ENCODE measurements at places on chromosomes 2 and 18.
A peak's percentile ranks its signal among the peaks of the same experiment; 100 is the strongest.

GRCh38 chr2:216619411-216620393 lies 13.5 kb upstream of the IGFBP2 start:
- peaks cover 2% of the 10 kb centered on the region for H3K27me3 ChIP-seq
- H3K36me3 ChIP-seq, result no peaks in the 10 kb centered on the region
- H3K27ac ChIP-seq, result peak overlapping the region; percentile 92
- peak overlapping the region; percentile 37 for H3K4me3 ChIP-seq
- DNase-seq, result peak; percentile 53
- H3K4me1 ChIP-seq, result peaks cover 23% of the 10 kb centered on the region

- no peaks in the 10 kb centered on the region for H3K36me3 ChIP-seq
- DNase-seq, result no peak
- no peak overlapping the region for H3K4me3 ChIP-seq
- H3K27me3 ChIP-seq, result no peaks in the 10 kb centered on the region
- H3K4me1 ChIP-seq, result no peaks in the 10 kb centered on the region
Observed at GRCh38 chr18:8300751-8301410, 308.4 kb upstream of the RAB12 start.

- H3K4me3 ChIP-seq, result no peak overlapping the region
- no peaks in the 10 kb centered on the region for H3K4me1 ChIP-seq
- no peaks in the 10 kb centered on the region for H3K36me3 ChIP-seq
- no peak overlapping the region for H3K27ac ChIP-seq
- no peak for DNase-seq
Observed at GRCh38 chr2:178270338-178270737, 76.0 kb downstream of the OSBPL6 start.

DNA sequence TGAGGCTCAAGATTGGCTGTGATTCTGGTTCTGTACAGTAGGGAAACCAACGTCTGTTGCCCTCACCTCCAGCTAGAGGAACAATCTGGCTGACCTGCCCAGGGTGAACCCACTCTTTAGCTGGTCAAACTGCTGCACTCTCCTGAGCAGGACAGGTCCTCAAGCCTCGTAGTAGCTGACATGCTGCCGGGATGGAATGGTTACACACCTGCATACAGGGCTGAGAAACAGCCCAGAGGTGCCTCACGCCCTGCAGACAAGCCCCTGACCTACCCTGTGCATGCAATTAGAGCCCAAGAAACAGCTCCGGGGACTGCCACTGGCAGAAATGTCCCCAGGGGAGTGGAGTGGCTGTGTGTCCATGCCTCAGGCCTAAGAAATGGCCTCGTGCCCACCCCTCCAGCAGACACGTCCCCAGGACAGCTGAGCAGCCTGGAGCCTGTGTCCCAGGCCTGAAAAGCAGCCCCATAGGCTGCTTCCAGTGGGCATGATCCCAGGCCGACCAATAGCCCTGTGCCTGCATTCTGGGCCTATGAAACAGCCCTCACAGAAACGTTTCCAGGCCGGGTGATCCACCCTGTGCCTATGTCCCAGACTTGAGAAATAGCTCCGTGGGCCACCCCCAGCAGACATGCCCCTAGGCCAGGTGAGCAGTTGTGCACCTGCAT lies 25.4 kb downstream of the BOLL start:
- H3K4me3 ChIP-seq, result no peak overlapping the region
- H3K27ac ChIP-seq, result no peak overlapping the region
- H3K27me3 ChIP-seq, result peaks cover 10% of the 10 kb centered on the region
- H3K36me3 ChIP-seq, result no peaks in the 10 kb centered on the region

DNA sequence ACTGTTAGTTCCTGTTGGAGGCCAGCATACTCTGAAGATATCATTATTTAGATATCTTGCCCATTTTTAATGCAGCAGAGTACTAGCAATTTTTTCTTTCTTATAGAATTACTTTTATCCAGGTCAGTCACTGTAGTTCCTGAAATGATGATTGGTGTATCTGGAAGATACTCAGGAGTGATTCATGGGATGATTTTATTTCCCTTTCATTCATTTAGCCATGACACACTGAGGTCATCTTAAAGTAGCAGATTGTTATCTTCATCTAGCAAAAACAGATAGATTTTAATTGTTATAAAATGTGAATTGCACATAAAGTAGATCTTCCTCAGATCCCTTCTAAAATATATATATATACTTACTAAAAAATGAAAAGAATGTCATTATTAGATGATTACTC lies 109.1 kb downstream of the PIK3C3 start:
- H3K4me3 ChIP-seq, result no peak overlapping the region
- H3K36me3 ChIP-seq, result peaks cover 30% of the 10 kb centered on the region
- no peaks in the 10 kb centered on the region for H3K4me1 ChIP-seq
- DNase-seq, result no peak
- no peak overlapping the region for H3K27ac ChIP-seq

DNA sequence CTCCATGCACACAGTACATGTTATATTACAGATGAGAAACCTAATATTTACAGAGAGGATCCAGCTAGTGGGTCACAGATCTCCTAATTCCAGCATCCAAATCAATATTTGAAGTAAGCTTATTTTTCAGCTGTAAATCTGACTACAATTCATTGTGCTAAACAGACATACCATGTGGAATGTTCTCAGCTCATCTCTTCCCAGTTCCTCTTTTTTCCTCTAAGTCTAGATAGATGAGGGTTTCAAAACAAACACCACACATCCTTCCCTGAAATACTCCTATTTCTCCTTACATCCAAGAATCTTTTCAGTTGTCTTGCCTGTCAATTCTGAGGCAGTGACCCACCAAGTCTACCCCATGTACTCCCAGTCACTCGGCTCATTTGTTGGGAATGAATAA lies 200.7 kb upstream of the PIK3C3 start:
- H3K4me3 ChIP-seq, result no peak overlapping the region
- no peak for DNase-seq

GRCh38 chr2:5594249-5594695 lies 97.9 kb upstream of the SOX11 start:
- H3K27ac ChIP-seq, result no peak overlapping the region
- H3K36me3 ChIP-seq, result no peaks in the 10 kb centered on the region
- no peak for DNase-seq
- no peaks in the 10 kb centered on the region for H3K4me1 ChIP-seq

DNA sequence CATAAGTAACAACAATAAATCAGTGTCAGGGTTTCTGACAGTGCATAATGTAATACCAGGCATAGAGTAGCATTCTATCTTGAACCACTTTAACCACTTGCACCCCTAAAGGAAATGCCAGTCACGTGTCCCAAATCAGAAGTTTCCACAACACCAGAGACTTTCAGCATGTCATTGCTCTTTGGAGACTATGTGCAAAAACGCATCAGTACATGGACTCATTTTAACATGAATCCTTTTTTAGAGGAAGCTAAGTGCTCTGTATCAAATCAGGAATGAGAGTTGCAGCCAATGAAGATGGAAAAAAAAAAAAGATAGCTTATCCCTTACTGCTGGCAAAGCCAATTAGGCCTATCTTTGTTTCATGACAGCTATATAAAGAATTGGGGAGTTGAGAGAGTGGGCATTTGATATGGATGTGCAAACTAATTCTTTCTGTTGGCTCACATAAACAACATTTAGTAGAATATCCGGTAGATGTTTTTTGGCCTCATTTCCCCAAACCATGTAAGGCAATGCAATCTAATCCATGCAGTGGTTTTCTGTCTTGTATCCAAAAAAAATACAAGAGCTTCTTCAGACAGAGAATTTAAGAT lies 353.1 kb downstream of the IRS1 start:
- no peaks in the 10 kb centered on the region for H3K4me1 ChIP-seq
- H3K4me3 ChIP-seq, result no peak overlapping the region
- peaks cover 9% of the 10 kb centered on the region for H3K27me3 ChIP-seq
- no peak for DNase-seq

GRCh38 chr2:175742367-175742766 lies 259.7 kb downstream of the LNPK start:
- no peak for DNase-seq
- no peaks in the 10 kb centered on the region for H3K4me1 ChIP-seq
- H3K27ac ChIP-seq, result no peak overlapping the region
- H3K27me3 ChIP-seq, result no peaks in the 10 kb centered on the region
- H3K36me3 ChIP-seq, result no peaks in the 10 kb centered on the region

- H3K4me1 ChIP-seq, result no peaks in the 10 kb centered on the region
- H3K27ac ChIP-seq, result no peak overlapping the region
- H3K27me3 ChIP-seq, result peaks cover 35% of the 10 kb centered on the region
- no peaks in the 10 kb centered on the region for H3K36me3 ChIP-seq
- H3K4me3 ChIP-seq, result no peak overlapping the region
Observed at GRCh38 chr18:23719634-23720201, 30.5 kb downstream of the LAMA3 start.

DNA sequence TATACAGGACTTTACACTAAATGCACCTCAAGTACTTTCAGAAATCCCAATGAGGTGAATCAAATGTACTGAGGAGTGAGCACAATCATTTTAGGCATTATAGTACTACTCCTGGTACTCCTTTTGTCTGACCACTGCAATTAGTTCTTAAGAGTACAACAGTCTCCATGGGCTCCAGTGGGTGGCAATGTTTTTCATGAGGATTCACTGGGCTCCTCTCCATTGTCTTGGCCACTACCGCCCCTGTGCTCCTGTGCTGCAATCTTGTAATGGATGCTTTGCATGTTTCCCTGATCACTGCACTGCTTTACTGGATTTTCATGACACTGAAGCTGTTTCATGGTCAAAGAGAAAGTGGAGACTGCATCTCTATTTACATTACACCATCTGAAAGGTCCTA lies 268.5 kb upstream of the ZSWIM2 start:
- H3K36me3 ChIP-seq, result no peaks in the 10 kb centered on the region
- H3K4me1 ChIP-seq, result no peaks in the 10 kb centered on the region
- no peaks in the 10 kb centered on the region for H3K27me3 ChIP-seq
- no peak for DNase-seq

DNA sequence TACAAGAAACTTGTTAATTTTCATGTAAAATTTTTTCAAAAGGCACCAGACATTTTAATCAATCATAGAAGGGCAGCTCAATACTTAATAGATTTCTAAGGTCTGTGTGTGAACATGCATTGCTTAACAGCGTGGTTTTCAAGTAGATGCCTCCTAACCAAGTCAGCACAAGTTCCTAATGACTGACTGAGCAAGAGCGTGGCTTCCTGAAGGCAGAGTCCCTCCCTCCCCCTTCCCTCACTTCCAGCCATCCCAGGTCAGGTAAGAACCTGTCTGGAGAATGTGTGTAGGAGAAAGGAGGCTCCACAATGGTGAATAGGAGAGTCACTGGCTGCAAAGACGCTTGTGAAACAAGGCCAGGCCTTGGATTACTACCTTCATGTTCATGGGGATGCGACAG lies 33.5 kb upstream of the DAPL1 start:
- no peak overlapping the region for H3K4me3 ChIP-seq
- no peaks in the 10 kb centered on the region for H3K4me1 ChIP-seq
- no peak for DNase-seq
- H3K36me3 ChIP-seq, result no peaks in the 10 kb centered on the region
- no peak overlapping the region for H3K27ac ChIP-seq

DNA sequence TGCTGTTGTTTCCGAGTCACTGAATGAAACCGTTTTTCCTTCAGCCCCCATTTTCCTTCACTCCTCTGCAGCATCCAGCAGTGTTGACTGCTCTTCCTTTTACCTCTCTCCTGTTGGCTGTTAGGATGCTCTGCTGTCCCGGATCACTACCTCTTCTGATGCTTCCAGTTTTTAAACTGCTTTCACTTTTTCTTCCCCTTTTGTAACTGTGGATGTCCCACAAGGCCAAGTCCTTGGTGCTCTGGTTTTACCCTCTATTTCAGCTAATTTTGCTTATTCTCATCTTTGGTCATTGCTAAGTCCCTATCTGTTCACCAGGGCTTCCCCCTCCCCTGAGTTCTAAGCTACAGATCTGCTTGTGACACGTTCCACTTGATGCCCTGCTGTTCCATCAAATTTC lies 39.4 kb upstream of the MAP4K3 start:
- H3K36me3 ChIP-seq, result peaks cover 12% of the 10 kb centered on the region
- no peak overlapping the region for H3K4me3 ChIP-seq
- no peak for DNase-seq
- H3K4me1 ChIP-seq, result no peaks in the 10 kb centered on the region
- H3K27ac ChIP-seq, result no peak overlapping the region
- H3K27me3 ChIP-seq, result no peaks in the 10 kb centered on the region

GRCh38 chr2:68193144-68193543 lies 35.5 kb downstream of the PNO1 start:
- peaks cover 3% of the 10 kb centered on the region for H3K36me3 ChIP-seq
- no peak overlapping the region for H3K27ac ChIP-seq
- no peak overlapping the region for H3K4me3 ChIP-seq
- H3K27me3 ChIP-seq, result no peaks in the 10 kb centered on the region
- H3K4me1 ChIP-seq, result peaks cover 16% of the 10 kb centered on the region
- no peak for DNase-seq

GRCh38 chr2:20649976-20650375 lies 922 bp downstream of the HS1BP3 start:
- no peaks in the 10 kb centered on the region for H3K27me3 ChIP-seq
- peak overlapping the region; percentile 82 for H3K27ac ChIP-seq
- H3K36me3 ChIP-seq, result no peaks in the 10 kb centered on the region
- peak overlapping the region; percentile 87 for H3K4me3 ChIP-seq
- peaks cover 19% of the 10 kb centered on the region for H3K4me1 ChIP-seq

- peaks cover 24% of the 10 kb centered on the region for H3K27me3 ChIP-seq
- H3K27ac ChIP-seq, result peak overlapping the region; percentile 63
- peak; percentile 27 for DNase-seq
- H3K36me3 ChIP-seq, result peaks cover 3% of the 10 kb centered on the region
- peak overlapping the region; percentile 73 for H3K4me3 ChIP-seq
Observed at GRCh38 chr2:219542931-219543595, 546 bp downstream of the CHPF start.

DNA sequence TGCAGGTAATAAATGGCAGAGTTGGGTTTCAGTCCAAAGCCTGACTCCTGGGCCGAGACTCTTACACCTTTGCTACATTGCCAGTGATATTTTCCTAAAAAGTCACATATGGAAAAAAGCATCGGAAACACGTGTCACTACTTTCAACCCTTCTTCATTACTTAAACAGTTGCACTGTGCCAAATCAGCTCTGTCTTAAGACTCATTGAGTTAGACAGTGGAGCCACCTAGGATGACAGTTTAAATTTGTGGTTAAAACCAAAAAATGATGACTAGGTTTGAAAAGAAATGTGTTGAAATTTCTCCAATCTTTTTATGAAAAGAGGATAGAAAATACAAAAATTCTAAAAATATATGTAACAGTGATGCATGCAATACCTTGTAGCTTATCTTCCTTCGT lies 97.5 kb downstream of the TMEM247 start:
- no peak overlapping the region for H3K27ac ChIP-seq
- no peaks in the 10 kb centered on the region for H3K27me3 ChIP-seq
- no peak for DNase-seq
- peaks cover 4% of the 10 kb centered on the region for H3K36me3 ChIP-seq
- no peaks in the 10 kb centered on the region for H3K4me1 ChIP-seq

- H3K27me3 ChIP-seq, result no peaks in the 10 kb centered on the region
- no peak overlapping the region for H3K4me3 ChIP-seq
- no peak overlapping the region for H3K27ac ChIP-seq
- DNase-seq, result no peak
Observed at GRCh38 chr2:233486357-233486756, 80.2 kb downstream of the USP40 start.
